ENCODE measurements at places on chromosomes 7 and 10.

GRCh38 chr10:124166431-124167125 is 73.2 kb upstream of the CHST15 start:
- no peak for DNase-seq

DNA sequence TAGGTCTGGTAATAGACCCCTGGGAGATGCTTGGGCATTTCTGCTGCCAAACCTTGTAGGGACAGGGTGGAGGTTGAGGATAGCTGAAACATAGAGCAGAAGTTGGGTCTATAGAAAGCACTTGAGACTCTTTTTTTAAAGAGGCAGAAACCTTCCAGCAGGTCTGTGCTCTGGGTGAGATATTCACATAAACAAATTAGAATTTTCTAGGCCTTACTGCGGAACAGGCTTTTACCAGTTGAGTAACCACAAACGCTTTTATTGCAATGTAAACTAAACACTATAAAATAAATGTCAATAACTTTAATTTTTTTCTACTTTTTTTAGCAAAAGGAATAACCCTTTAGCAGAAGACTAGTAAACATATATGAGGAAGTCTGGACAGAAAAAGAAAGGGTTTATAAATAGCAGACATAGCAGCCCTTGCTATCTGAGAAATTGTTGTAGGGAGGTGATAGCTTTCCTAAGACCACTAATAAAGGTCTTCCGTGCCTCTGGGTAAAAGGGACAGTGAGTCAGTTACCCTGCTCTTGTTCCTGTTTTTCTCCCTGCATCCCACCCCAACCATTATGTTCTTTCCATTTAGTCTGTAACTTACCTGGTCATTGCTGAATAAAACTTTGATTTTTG is 38.7 kb downstream of the CACNB2 start:
- DNase-seq, result no peak

- no peak for DNase-seq
Observed at GRCh38 chr10:78288663-78289062, 255.0 kb downstream of the RPS24 start.

GRCh38 chr7:43112941-43113621 is 634 bp downstream of the HECW1 start:
- peak; percentile 10 for DNase-seq

GRCh38 chr7:85489498-85489897 is 302.6 kb upstream of the SEMA3D start:
- peak; percentile 11 for DNase-seq

DNA sequence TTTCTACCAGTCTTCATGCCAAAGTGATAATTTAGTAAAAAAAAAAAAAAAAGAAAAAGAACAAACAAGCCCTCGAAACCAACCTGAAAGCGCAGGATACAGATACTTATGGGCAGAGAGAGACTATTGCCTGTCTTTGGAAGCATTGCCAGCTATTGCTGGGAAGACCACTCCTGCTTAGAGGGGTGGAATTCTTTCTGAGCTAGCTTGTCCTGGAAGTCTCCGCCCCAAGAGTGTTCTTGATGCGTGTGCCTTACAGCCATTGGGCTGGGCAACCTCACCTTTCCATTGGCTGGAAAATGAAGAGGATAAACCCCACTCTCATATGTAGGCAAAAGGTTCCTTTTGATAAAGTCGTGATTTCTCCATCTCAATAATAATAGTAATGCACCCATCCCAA is 19.9 kb upstream of the INSYN2A start:
- DNase-seq, result no peak

DNA sequence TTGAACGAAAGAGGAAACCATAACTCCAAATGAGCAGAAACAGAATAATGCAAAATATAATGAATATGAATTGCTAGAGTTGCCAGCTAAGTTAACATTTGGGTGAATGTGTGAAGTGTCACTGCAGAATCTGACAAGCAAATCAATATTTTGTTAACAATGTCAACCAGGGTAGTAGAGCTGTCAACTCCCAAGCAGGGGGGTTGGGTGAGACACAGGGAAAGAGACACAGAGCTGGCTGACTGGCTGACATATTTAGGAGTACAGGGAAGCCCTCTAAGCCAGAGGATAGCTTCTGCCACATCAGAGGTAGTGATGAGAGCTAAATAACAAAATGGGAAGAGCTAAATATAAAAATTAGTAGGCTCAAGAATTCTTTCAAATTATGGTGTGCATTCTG is 393.1 kb upstream of the KCND2 start:
- no peak for DNase-seq

- DNase-seq, result no peak
Observed at GRCh38 chr10:13956826-13957225, 370.1 kb downstream of the PRPF18 start.

DNA sequence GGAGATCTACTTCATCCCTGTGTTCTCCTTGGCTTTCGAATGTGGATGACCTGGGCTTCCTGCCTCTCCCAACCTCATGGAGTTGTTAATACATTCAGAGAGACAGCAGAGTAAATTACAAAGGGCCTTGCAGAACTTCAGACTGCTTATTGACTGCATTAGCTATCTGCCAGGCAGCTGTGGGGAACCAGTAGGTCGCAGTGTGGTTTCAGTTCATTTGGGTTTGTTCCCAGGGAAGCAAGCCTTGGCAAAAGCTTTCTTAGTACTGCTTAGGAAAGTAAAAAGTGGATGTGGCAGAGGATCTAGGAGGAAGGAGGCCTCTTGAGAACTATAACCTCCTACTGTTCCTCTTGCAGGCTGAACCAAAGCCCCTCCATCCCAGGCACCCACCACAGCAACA is 9.2 kb downstream of the NPFFR1 start:
- DNase-seq, result peak; percentile 71

GRCh38 chr7:69568266-69568665 is 30.0 kb upstream of the AUTS2 start:
- no peak for DNase-seq

DNA sequence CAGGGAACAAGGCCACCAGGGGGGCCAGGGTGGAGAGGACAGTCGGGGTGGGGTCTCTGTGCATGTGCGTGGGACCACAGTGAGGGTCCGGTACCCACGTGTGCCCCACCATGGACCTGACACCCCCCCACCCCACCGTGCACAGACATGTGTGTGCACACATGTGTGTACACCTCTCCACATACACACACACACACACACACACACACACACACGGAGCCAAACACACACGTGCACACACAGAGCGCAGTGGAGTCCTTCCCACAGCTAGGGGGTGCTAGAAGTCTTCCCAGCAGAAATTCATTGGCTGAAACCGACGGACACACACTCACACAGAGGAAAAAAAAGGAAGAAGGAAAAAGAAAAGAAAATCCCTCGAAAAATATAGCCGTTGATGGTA is 42.8 kb upstream of the GNA12 start:
- peak; percentile 71 for DNase-seq

DNA sequence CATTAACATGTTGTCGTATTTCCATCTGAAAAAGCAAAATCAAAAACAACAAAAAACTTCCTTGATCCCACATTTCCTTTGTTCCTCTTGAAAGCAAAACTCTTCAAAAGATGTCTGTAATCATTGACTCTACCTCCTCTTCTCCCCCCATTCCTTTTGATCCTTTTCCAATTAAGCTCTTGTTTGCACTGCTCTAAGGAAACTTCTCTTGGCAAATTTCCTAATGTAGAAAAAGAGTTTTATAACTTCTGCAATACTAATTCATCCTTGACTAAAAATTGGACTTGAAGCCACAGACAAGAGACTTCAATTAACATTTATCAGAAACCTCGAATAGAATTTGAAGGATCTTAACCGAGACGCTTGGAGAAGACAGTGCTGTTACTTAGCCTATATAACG is 317.1 kb upstream of the SEMA3C start:
- peak; percentile 73 for DNase-seq

DNA sequence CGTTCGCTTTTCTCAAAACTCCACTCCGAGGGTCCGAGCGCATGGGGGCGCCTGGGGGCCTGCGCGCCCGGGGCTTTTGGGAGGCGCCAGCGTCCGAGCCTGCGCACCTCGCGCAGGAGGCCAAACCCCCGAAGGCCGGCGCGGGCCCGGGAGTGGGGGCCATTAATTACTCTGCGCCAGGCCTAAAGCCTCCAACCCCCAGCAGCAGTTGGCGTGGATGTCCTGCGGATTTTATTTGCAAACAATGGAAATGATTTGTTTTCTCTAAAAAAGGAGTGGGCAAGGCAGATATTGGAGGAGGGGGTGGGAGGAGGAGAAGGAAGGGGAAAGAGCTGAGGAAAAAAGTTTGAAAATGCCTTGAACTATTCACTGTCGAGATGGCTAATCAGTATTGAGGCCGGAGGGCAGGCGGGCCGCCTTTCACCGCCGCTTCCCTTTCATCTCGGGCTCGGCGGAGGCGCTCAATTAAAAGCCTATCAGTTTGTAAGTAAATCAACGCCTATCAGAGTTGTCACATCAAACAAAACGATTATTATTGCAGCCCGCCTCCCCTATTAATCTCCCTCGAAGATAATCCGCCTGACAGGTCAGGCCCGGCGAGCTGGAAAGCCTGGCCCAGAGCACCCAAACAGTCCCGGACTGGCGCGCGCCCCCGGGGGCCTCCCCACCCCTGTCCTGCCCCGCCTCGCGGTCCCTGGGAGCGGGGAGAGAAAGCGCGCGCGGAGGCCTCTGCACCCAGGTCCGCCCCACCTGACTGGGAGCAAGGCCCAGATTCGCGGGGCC is 3.4 kb upstream of the ZNF503 start:
- no peak for DNase-seq

- no peak for DNase-seq
Observed at GRCh38 chr10:16887565-16887964, 70.3 kb upstream of the RSU1 start.

GRCh38 chr10:49268185-49268584 is 30.8 kb upstream of the C10orf71 start:
- no peak for DNase-seq

DNA sequence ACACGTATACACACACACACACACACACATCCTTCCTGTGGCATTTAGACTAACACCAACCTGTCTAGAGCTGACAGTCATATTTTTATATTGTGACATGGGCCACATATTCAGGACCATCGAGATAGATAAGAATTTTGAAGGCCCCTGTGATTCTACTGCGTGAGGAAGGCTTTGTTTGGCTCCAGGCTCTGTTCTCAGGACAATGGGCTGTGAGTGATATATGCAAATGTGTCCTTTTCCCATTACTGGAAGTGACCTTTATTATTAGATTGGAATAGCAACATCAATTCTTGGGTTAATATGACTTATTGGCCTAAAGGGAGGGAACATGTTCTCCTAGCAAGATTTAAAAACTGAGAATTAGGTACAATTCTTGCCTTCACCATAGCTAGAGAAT is 156.1 kb downstream of the SPAG6 start:
- DNase-seq, result no peak

GRCh38 chr7:148277042-148277660 is 313.4 kb upstream of the C7orf33 start:
- DNase-seq, result no peak

- DNase-seq, result no peak
Observed at GRCh38 chr7:18347170-18347569, 148.4 kb upstream of the HDAC9 start.

- peak; percentile 20 for DNase-seq
Observed at GRCh38 chr7:65325793-65326432, 47.7 kb upstream of the ZNF92 start.

GRCh38 chr10:114751856-114752255 is 69.7 kb upstream of the FHIP2A start:
- no peak for DNase-seq

GRCh38 chr7:133822001-133822641 is 305.0 kb upstream of the LRGUK start:
- DNase-seq, result no peak

DNA sequence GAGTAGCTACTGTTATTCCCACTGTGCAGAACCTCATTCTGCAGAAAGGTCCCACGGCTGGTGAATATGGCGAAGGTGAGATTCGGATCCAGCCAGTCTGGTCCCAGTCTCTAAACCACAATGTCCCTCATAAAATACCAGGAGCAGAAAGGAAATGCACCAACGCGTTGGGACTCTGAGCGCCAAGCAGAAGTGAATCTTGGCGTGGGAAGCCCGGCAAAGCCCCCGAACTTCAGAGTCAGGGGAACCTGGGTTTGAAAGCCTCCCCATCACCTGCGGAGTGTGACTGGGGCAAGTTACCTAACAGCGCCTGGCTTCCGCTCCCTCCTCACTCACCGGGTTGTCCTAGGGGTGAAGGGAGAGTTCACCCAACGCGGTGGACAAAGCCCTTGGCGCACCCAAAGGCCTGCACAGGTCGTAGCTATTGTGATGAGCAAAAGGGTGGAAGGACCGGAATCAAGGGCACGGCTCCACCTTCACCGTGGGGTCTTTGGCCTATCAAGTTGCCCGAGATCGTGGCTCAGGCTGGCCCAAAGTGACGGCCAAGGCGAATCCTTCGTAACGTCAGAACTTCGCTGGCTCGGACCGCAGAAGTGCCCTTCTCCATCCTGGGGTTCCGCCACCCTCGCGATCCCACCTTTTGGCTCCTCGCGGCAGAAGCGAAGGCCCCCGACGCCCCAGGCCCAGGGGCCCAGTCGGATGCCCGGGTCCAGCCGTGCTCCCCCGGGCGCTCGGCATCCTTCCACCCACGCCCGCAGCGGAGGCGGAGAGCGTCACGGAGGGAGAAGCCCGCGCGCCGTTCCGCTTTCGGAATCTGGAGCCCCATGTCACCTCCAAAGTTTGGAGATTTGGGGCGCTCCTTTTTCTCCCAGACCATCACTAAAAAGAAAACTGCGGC is 811 bp downstream of the RGS10 start:
- no peak for DNase-seq

DNA sequence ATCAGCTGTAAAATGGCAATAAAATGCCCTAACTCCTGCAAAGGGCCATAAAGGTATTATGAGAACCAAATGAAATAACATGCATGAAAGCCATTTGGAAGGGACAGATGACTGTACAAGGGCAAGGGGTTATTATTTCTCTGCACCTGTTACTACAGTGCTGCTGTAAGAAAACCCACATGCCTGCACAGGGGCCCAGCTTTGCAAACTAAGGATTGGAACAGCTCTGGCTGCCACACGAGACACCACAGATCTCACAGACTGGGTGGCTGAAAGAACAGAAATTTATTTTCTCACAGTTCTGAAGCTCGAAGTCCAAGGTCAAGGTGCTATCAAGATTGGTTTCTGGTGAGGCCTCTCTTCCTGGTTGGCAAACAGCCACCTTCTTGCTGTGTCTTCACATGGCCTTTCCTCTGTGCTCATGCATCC is 409.0 kb upstream of the NRP1 start:
- DNase-seq, result no peak

GRCh38 chr10:68221196-68221595 is 10.7 kb downstream of the ATOH7 start:
- DNase-seq, result no peak

DNA sequence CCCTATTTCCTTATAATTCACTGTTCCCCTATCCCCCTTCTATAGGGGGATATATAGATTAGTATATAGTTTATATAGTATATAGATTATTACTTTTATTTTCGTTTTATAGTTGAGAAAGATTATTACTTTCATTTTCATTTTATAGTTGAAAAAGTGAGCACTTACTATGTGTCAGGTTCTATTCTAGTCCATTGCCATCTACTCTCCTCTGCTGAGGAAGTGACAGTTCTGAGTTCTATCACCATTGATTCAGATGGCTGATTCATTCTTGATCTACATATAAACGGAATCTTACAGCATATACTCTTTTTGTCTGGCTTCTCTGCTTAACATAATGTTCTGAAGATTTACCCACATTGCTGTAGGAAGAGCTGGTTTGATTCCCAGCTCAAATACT is 20.7 kb upstream of the CAV2 start:
- no peak for DNase-seq

GRCh38 chr7:128767475-128768110 is 8.0 kb downstream of the OPN1SW start:
- no peak for DNase-seq

GRCh38 chr7:95056107-95056739 is 148.8 kb downstream of the PPP1R9A start:
- peak; percentile 68 for DNase-seq
